ENCODE measurements at places on chromosomes 4 and X. TPM values are rescaled to one million over a fixed set of nuclear protein-coding genes. Genes with fewer than 3 reads are reported as not detected.

The COX7B2 gene
- not detected for total RNA-seq

The MAP7D2 gene
- total RNA-seq, result 5.1 TPM

The IL13RA1 gene
- 48.2 TPM for total RNA-seq

The NEK1 gene
- total RNA-seq, result 2.5 TPM

The PDHA2 gene
- not detected for total RNA-seq

The GRIA3 gene
- total RNA-seq, result not detected

The DUSP9 gene
- 1.9 TPM for total RNA-seq

The AMTN gene
- total RNA-seq, result not detected

The CPZ gene
- 0.17 TPM for total RNA-seq

The NPY1R gene
- 0.19 TPM for total RNA-seq

The ASMT gene
- total RNA-seq, result 0.44 TPM

The PASD1 gene
- total RNA-seq, result not detected

The USP26 gene
- total RNA-seq, result not detected

The SPATA4 gene
- 0.12 TPM for total RNA-seq

The RASGEF1B gene
- not detected for total RNA-seq

The CHRDL1 gene
- not detected for total RNA-seq

The POF1B gene
- 2.7 TPM for total RNA-seq

The SMIM31 gene
- total RNA-seq, result not detected

The TRAM1L1 gene
- 0.45 TPM for total RNA-seq

The ABCD1 gene
- 4.1 TPM for total RNA-seq

The DCAF12L2 gene
- total RNA-seq, result 0.18 TPM

The DCLK2 gene
- total RNA-seq, result 9.7 TPM

The WAS gene
- 0.27 TPM for total RNA-seq

The ARMCX1 gene
- 0.34 TPM for total RNA-seq

The MAGEA12 gene
- total RNA-seq, result 0.15 TPM

The CSN3 gene
- total RNA-seq, result not detected

The SMAD1 gene
- total RNA-seq, result 8.6 TPM

The SSX4B gene
- total RNA-seq, result not detected

The FHL1 gene
- total RNA-seq, result 25.5 TPM

The PIM2 gene
- 8.5 TPM for total RNA-seq

The CYTL1 gene
- not detected for total RNA-seq

The ERCC6L gene
- 12.2 TPM for total RNA-seq

The TMEM35A gene
- not detected for total RNA-seq

The GATA1 gene
- not detected for total RNA-seq

The TCEAL6 gene
- not detected for total RNA-seq

The KCND1 gene
- 0.96 TPM for total RNA-seq

The ETNPPL gene
- total RNA-seq, result not detected

The GPR82 gene
- not detected for total RNA-seq

The XAGE2 gene
- not detected for total RNA-seq

The BEND4 gene
- not detected for total RNA-seq

The GC gene
- total RNA-seq, result not detected

The GAGE13 gene
- not detected for total RNA-seq

The NRK gene
- total RNA-seq, result not detected

The SYNPO2 gene
- total RNA-seq, result 0.98 TPM

The MAGEC3 gene
- total RNA-seq, result not detected

The CHST7 gene
- 42.6 TPM for total RNA-seq

The EIF4E gene
- total RNA-seq, result 80.6 TPM

The SLC25A14 gene
- 17.0 TPM for total RNA-seq

The SMIM10 gene
- total RNA-seq, result 0.10 TPM

The XK gene
- total RNA-seq, result 0.36 TPM

The ARL9 gene
- total RNA-seq, result not detected

The GAGE2A gene
- not detected for total RNA-seq

The MAEA gene
- 66.8 TPM for total RNA-seq

The NHSL2 gene
- total RNA-seq, result 0.37 TPM
